ENCODE measurements at places on chromosomes 16 and 17. TPM values are rescaled to one million over a fixed set of nuclear protein-coding genes. Genes with fewer than 3 reads are reported as not detected.

NKD1 gene
- total RNA-seq, result 25.7 TPM

DPEP2 gene
- 3.0 TPM for total RNA-seq

GRCh38 chr17:28970879-28971278 is 19.6 kb upstream of the PHF12 start:
- no peak for DNase-seq

- DNase-seq, result no peak
Measured at GRCh38 chr16:30660424-30661261, 2.4 kb downstream of the FBRS start.

- DNase-seq, result peak; percentile 72
Measured at GRCh38 chr16:86314402-86315025, 195.8 kb upstream of the FOXF1 start.

- peak; percentile 95 for DNase-seq
Measured at GRCh38 chr17:45218895-45219661, 2.6 kb upstream of the FMNL1 start.

- no peak for DNase-seq
Measured at GRCh38 chr17:57640079-57640478, 105.0 kb downstream of the CCDC182 start.

GRCh38 chr17:27469256-27469655 is 13.0 kb downstream of the KSR1 start:
- DNase-seq, result peak; percentile 32

ZKSCAN2 gene
- 4.3 TPM for total RNA-seq

All from posterior vena cava (tissue), 2 donors.